ENCODE measurements at places on chromosomes 4 and X.

DNA sequence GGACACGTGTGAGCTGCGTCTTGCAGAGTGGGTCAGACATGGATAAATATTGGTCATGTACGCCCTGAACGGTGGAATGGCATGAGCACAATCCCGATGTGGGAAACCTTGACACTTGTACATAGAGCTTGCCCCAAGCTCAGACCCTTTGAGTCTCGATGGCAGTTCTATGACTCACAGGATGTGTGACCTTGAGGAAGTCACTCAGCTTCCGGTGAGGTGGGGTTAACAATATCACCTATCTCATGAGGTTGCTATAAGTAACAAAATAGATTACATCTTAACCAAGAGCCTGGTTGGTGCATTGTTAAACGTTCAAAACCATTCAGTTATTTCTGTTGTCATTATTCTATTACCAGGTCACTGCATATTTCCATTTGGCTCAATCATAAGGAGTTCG, 109.1 kb upstream of the TBL1X start:
- no peaks in the 10 kb centered on the region for H3K27me3 ChIP-seq
- no peaks in the 10 kb centered on the region for H3K36me3 ChIP-seq
- no peak for DNase-seq
- H3K4me3 ChIP-seq, result no peak overlapping the region
- no peak overlapping the region for H3K27ac ChIP-seq

DNA sequence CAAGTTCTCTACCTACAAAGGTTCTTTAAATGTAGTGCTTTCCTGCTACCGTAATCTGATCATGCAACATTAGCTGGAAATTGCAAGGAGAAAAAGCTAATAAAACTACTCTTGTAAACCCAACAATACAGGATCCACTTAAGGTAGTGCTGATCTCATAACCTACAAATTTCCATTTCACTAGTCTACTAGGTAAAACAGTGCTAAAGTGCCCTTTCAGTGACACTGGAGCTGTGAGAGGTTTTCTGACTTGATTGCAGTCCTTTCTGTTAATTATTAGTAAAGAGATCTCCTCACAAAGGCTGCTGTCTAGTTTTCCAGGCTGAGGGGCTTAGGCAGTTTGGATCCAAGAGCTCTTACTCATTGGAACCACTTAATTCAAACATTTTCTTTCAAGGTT, 1118.7 kb downstream of the SH3BGRL start:
- no peak overlapping the region for H3K4me3 ChIP-seq
- no peak overlapping the region for H3K27ac ChIP-seq
- no peak for DNase-seq
- no peaks in the 10 kb centered on the region for H3K27me3 ChIP-seq
- H3K4me1 ChIP-seq, result no peaks in the 10 kb centered on the region

DNA sequence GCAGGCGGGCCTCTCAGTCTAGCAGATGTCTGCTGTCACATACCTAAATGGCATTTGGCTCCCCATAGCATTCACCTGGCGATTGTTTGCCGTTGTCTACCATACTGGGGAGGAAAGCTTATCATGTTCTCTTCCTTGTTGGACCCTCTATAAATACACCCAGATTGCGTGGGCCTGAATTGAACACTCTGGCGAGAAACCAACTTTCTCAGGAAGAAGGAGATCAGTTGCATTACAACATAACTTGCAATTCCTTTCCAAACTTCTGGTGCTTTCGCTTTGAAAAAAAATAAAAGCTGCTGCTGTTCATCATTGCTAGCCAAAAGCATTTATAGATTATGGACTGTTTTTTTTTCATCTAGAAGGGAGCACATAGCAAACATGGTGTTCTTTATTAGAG, 230.0 kb upstream of the GPC4 start:
- H3K36me3 ChIP-seq, result no peaks in the 10 kb centered on the region
- H3K27me3 ChIP-seq, result no peaks in the 10 kb centered on the region
- H3K4me3 ChIP-seq, result no peak overlapping the region
- no peak overlapping the region for H3K27ac ChIP-seq
- no peaks in the 10 kb centered on the region for H3K4me1 ChIP-seq
- DNase-seq, result no peak

DNA sequence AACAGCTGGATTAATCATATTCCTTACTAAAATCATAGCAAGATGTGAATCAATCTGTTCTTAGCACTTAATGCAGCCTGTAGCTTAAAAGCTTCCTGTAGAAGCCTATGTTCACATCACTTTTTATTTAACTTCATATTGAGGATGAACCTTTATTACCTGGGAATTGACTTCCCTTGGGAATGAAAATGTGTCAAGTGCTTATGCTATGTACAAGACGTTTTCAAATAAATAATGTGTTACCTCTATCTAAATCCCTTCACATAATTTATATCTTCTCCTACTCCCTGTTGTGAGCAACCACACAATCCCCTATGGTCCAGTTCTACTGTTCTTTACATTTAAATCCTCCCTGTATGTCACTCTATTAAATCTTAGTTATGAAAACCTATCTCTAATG, 633.1 kb downstream of the FSTL5 start:
- H3K36me3 ChIP-seq, result no peaks in the 10 kb centered on the region
- H3K4me1 ChIP-seq, result no peaks in the 10 kb centered on the region
- H3K27ac ChIP-seq, result no peak overlapping the region
- H3K27me3 ChIP-seq, result no peaks in the 10 kb centered on the region

GRCh38 chr4:8254076-8254475, 15.5 kb upstream of the HTRA3 start:
- no peaks in the 10 kb centered on the region for H3K36me3 ChIP-seq
- H3K27me3 ChIP-seq, result no peaks in the 10 kb centered on the region
- no peaks in the 10 kb centered on the region for H3K4me1 ChIP-seq
- H3K27ac ChIP-seq, result no peak overlapping the region
- DNase-seq, result no peak

- H3K27me3 ChIP-seq, result no peaks in the 10 kb centered on the region
- H3K27ac ChIP-seq, result no peak overlapping the region
- H3K4me1 ChIP-seq, result no peaks in the 10 kb centered on the region
- H3K4me3 ChIP-seq, result no peak overlapping the region
- DNase-seq, result no peak
- no peaks in the 10 kb centered on the region for H3K36me3 ChIP-seq
Measured at GRCh38 chrX:7318661-7319060, 170.7 kb upstream of the PUDP start.

DNA sequence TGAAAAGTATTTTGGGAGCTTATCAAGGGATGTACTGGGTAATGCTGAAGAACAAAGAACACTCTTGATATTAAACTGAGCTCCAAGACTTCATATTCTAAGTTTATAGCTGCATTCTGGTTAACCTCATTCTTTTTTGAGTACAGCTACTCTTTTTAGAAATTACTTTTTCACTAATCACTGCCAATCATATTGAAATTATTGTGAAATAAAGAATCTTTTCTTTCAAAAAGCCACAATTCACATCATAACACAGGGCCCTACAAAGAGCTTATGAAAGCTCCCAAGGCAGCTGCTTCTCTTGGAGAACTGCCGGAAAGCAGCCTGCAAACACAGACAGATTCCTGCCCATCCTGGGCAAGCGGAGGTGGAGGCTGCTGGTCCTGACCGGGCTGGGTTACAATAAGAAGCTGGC, 121.4 kb downstream of the RNF150 start:
- H3K27me3 ChIP-seq, result no peaks in the 10 kb centered on the region
- H3K4me3 ChIP-seq, result no peak overlapping the region
- no peaks in the 10 kb centered on the region for H3K36me3 ChIP-seq
- H3K27ac ChIP-seq, result no peak overlapping the region
- H3K4me1 ChIP-seq, result no peaks in the 10 kb centered on the region

- H3K4me3 ChIP-seq, result no peak overlapping the region
- H3K4me1 ChIP-seq, result no peaks in the 10 kb centered on the region
- H3K27ac ChIP-seq, result no peak overlapping the region
- no peaks in the 10 kb centered on the region for H3K36me3 ChIP-seq
Measured at GRCh38 chrX:148146121-148146520, 165.0 kb downstream of the FMR1NB start.

DNA sequence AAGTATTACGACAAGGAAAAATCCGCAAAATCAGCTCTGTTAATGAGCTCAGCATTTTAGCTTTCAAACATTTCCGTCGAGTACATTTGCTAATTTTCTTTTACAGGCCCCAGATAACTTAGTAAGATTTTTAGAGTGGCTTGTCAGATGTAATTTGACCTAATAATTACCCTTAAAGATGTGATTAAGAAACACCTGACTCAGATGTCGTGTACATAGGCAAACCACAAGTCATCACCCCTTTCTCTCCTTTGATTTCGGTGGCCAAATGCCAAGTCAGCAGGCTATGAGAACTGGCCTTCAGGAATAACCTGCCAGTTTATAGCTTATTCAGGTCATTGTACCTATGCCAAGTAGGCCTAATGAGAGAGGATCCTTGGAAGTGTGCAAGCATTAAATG, 369.6 kb downstream of the PCDH7 start:
- no peaks in the 10 kb centered on the region for H3K36me3 ChIP-seq
- H3K27ac ChIP-seq, result no peak overlapping the region
- no peak for DNase-seq
- H3K4me1 ChIP-seq, result no peaks in the 10 kb centered on the region

- H3K27me3 ChIP-seq, result peaks cover 2% of the 10 kb centered on the region
- no peak overlapping the region for H3K4me3 ChIP-seq
- H3K27ac ChIP-seq, result no peak overlapping the region
- DNase-seq, result no peak
- no peaks in the 10 kb centered on the region for H3K4me1 ChIP-seq
Measured at GRCh38 chr4:151198748-151199147, 78.2 kb upstream of the PRSS48 start.

DNA sequence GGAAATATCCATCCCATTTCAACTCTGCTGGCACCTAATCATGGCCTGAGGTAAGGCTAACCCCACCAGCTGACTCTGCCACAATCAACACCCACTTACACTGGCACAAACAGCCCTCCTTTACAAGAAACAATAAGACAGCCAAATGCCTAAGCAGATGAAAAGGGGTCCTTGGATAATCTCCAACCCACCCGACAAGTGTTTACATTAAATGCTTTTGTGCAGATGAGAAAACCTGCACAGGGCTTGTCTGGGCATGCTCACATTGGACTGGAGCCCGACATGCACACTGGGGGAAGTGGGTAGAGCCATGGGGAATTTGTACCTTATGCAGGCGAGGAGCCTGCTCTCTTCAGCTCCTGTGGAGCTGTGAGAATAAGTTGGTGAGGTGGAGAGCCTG, 138.9 kb upstream of the ITM2A start:
- no peaks in the 10 kb centered on the region for H3K27me3 ChIP-seq
- H3K4me1 ChIP-seq, result no peaks in the 10 kb centered on the region
- no peak for DNase-seq
- no peak overlapping the region for H3K27ac ChIP-seq
- no peaks in the 10 kb centered on the region for H3K36me3 ChIP-seq

DNA sequence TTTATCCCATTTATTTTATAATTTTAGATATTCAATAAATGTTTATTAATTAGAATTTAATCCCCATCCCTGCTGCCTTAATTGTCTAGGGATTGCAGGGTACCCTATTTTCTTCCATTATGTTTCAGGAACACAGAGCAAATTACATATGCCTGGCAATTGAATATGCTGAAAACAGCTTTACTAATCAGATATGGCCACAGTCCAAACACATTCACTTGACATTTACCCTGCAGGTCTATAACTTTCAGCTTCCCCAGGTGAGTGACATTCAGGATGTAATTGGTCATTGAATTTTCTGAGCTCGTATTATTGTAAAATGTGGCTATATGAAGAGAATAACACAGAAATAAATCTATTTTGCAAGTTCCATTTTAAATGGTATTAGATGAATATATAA, 218.7 kb upstream of the NDST4 start:
- no peak overlapping the region for H3K4me3 ChIP-seq
- DNase-seq, result no peak
- H3K27me3 ChIP-seq, result no peaks in the 10 kb centered on the region
- no peaks in the 10 kb centered on the region for H3K36me3 ChIP-seq

DNA sequence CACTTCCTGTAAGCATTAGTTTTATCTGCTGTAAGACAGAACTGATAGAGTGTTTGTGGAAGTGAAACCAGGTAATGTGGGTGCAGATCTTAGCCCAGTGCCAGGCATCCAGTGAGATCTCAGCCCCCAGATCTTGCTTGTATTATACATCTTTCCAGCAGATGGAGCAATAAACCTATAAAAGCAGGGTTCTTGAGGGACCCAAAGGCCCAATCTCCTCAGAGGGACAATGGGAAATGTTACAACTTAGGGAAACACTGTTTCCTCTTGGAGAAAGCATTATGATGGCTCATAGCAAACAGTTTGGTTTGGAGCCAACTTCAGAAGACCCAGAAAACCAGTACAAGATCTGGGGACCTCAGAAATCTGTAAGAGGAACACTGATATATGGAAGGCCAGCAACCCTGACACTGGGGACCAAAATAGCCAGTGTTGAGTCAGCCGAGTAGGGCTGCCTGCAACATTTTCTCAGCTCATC, 206.3 kb downstream of the SLC7A11 start:
- no peaks in the 10 kb centered on the region for H3K36me3 ChIP-seq
- H3K27me3 ChIP-seq, result no peaks in the 10 kb centered on the region
- DNase-seq, result no peak
- H3K4me1 ChIP-seq, result no peaks in the 10 kb centered on the region

- H3K4me3 ChIP-seq, result no peak overlapping the region
- H3K4me1 ChIP-seq, result no peaks in the 10 kb centered on the region
- DNase-seq, result no peak
- no peaks in the 10 kb centered on the region for H3K36me3 ChIP-seq
- H3K27ac ChIP-seq, result no peak overlapping the region
Measured at GRCh38 chr4:168886351-168886750, 123.7 kb downstream of the CBR4 start.

DNA sequence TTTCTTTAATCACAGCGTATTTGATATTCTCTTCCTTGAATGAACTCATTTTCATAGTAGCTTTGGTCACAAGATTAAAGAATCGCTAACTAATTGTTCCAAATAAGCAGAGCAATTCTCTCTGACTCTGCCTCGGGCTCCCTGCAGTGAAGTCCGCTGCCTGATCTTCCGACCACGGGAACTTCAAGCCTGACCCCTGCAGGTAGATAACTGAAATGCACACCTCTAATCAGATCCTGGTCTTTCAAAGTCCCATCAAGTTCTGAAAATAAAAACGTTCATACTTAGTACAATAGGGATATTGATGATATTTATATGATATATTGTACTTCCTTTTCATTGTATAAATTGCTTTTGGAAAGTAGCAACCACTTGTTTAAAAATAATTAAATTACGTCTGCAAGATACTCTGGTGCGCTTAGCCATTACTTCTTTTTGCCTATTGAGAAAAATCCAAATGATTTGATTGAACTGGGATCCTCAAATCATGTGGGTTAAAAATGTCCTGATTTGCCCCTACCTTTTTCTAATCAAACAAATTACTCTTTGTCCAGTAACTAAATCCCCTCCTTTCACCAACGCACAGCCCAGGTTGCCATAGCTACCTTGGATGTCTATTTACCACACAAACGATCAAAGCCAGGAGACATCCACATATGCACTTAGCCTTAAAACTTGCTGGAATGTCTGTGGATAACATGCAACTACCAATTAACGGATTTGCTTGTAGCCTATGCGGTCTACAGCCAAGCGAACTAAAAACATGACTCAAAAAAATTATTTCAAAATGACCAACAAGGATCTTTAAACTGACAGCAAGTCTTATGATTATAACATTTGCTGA, 4.2 kb downstream of the MID1 start:
- peaks cover 6% of the 10 kb centered on the region for H3K4me1 ChIP-seq
- H3K27me3 ChIP-seq, result peaks cover 27% of the 10 kb centered on the region
- no peaks in the 10 kb centered on the region for H3K36me3 ChIP-seq
- no peak overlapping the region for H3K4me3 ChIP-seq
- H3K27ac ChIP-seq, result no peak overlapping the region

GRCh38 chr4:74961230-74961629, 28.3 kb downstream of the PARM1 start:
- no peak overlapping the region for H3K27ac ChIP-seq
- H3K36me3 ChIP-seq, result no peaks in the 10 kb centered on the region
- no peak for DNase-seq
- no peaks in the 10 kb centered on the region for H3K4me1 ChIP-seq
